ENCODE measurements at places on chromosomes 12 and 14.
A peak's percentile ranks its signal among the peaks of the same experiment; 100 is the strongest.

DNA sequence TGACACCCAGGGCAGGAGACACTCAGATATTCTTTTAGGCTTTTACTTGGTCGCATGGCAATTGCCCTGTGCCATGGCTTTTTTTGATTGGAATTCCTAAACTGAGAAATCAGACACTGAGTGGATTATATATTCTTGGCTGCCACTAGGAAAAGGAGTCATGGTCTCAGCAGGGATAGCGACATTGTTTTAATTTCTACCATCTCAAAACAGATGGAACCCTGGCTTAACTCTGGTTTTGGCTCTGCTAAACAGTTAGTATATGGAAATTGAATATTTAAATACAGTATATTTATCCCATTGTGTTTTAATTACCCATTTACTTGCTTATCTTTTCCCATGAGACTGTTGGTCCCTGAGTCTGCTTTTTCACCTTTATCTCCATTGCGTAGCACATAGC is 84.0 kb downstream of the DACT1 start:
- no peak for DNase-seq

GRCh38 chr12:10175846-10176636 is 2.8 kb upstream of the TMEM52B start:
- DNase-seq, result no peak

DNA sequence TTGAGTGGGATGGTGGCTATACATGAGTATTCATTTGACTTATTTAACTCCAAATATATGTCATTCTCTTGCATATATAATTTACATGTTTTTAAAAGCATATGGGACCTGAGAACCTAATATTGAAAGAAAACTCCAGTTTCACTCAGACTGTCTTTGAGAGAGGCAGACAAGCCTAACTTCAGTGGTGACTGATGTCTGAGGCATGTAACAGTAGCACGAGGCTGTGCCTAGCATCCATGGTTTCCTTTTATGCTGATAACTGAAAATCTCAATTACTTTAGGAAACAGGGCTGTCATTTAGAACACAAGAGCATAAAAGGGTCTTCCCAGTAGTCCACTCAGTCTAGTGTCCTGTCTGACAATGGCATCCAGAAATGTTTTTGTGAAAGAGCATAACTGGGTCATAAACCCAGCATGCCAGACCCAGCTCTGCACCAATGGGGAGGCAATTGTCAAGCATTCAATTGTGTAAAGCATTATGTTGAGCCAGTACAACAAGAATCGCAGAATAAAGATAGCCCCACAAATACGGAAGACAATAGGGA is 24.3 kb downstream of the MAPK1IP1L start:
- no peak for DNase-seq

- no peak for DNase-seq
These were observed 2.1 kb downstream of the SUSD6 start for GRCh38 chr14:69613312-69614073.

DNA sequence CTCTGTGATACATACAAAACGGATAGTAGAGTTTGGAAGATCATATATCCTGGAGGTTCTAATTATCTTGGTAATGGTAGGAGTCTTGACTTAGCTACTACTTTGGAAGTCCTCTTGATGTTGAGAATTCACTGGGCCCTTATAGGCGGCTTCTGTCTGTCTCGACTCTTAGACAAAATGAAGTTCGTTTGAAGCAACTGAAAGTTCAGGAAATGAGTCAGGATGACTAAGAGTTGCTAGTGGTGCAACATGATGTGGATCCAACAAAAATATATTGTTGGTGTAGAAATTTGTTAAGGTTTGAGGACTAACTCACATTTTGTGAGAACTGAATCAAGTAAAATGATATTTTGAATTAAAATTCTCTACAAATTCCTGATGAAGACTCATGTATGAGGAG is 272.7 kb downstream of the AEBP2 start:
- no peak for DNase-seq

- DNase-seq, result no peak
These were observed 43.4 kb downstream of the RIN3 start for GRCh38 chr14:92556863-92557543.

- DNase-seq, result no peak
These were observed 33.3 kb downstream of the KCTD10 start for GRCh38 chr12:109443794-109444193.

GRCh38 chr14:88351966-88352691 is 29.1 kb upstream of the KCNK10 start:
- DNase-seq, result no peak

DNA sequence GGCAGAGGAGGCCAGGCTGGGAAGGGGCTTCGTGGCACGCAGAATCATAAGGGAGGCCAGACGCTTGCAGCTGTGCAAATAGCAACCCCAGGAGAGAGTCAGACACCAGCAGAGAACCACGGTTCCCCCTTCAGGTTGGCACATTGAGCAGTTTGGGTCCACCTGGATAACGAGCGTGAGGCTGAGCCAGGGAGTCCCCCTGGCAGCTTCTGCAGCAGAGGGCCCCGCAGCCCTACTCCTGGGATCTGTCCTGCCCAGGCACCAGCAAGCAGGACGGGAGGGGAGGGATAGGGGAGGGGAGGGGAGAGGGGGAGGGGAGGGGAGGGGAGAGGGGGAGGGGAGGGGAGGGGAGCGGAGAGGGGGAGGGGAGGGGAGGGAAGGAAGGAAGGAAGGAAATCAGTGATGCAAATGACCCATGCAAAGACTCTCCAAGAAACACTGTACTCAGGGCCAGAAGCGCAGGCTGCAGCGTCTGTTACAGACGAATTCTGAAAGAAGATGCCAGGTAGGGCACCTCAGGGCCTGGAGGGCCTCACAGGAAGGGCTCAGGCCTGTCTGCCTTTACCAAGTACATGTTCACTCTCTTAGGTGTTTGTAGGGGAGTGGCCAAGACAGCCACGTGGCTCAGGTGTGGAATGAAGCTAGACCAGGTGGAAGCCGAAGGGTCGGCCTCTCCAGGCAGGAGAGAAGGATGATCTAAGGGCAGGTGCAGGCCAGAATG is 32.3 kb upstream of the MMP17 start:
- no peak for DNase-seq

DNA sequence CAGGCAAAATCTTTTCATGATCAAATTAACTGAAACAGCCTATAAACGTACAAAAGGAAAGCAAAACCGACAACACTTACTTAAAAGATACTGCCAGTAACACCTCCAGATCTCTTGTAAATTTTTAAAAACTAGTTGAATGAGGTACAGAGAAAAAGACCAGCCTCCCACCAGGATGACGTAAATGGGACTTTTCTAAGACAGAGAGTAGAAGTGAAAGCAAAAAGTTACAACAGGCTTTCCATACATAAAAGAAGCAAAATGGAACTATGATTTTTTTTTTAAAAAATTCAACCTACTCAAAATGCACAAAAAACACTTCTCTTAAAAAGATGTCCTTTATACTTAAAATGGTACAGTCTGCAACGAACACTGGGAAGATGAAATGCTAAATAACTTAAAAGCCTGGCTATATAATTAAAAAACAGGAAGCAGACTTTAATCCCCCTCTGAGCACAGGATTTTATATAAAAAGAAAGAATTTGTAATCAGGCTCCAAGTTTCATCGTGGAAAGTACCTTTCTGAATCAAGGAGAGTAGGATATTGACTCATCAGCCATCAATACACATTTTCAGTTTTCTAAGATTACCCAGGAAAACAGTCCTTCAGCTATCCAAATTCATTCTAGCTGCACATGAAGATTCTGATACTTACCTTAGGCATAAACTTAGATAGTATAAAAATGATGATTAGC is 14.2 kb upstream of the MYO1A start:
- DNase-seq, result no peak

DNA sequence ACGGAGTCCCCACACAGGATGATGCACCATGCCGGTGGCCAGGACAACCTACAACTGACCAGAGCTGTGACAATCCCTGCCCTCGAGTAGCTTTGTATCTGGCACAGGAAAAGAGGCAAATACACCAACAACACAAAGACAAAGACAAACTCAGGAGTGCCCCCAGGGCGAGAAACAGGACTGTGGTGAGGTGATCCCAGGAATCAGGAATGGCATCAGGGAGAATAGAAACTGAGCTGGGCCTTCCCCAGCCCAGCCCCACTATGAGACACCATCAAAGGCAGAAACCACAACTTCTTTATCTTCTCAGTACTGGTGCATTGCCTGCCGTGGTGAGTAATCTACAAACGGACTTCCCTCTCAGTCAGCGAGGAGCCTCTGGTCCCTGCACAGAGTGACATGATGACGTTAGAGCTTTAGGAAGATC is 157.7 kb downstream of the TTC7B start:
- no peak for DNase-seq

DNA sequence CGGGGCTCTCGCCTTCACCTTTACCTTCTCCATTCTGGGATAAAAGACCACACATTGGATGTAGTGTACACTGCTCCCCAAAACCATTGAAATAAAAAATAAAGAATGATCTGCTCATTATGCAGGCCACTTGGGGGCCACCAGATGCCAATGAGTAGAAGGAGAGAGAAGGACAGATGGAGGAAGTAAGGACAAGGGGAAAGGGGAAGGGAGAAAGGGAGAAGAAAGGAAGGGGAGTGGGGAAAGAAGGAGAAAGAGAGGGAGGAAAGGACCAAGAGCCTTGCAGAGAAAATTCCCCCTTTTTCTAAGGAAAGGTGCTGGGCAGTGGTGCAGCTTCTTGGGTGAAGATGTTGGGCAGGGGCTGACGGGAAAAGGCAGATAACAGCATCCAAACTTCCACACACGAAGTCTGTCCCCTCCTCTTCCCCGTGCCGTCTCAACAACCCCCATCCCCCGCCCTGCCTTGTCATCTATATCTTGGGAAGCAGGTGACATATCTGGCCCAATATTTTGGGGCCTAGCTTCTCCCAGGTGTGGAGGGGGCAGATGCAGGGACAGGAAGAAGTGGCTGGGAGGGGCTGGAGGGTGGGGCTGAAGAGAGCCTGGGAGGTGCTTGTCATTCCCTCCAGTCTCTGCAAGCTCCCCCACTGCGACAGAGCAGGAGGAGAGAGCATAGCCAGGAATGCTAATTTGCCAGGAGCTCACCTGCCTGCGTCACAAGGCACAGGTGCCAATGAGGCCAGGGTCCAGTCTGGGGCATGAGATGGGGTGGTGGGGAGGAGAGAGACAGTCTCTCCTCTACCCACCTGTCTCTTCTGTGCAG is 107.5 kb downstream of the SINHCAF start:
- no peak for DNase-seq

GRCh38 chr14:71534506-71534905 is 397.7 kb upstream of the RGS6 start:
- DNase-seq, result no peak

- DNase-seq, result peak; percentile 32
These were observed at the start of gene IGFBP6 for GRCh38 chr12:53097564-53098353. Gene IGFBP6, plus strand, starts transcription at chr12:53097667. Its CDS starts 51 bp downstream, at chr12:53097718.

DNA sequence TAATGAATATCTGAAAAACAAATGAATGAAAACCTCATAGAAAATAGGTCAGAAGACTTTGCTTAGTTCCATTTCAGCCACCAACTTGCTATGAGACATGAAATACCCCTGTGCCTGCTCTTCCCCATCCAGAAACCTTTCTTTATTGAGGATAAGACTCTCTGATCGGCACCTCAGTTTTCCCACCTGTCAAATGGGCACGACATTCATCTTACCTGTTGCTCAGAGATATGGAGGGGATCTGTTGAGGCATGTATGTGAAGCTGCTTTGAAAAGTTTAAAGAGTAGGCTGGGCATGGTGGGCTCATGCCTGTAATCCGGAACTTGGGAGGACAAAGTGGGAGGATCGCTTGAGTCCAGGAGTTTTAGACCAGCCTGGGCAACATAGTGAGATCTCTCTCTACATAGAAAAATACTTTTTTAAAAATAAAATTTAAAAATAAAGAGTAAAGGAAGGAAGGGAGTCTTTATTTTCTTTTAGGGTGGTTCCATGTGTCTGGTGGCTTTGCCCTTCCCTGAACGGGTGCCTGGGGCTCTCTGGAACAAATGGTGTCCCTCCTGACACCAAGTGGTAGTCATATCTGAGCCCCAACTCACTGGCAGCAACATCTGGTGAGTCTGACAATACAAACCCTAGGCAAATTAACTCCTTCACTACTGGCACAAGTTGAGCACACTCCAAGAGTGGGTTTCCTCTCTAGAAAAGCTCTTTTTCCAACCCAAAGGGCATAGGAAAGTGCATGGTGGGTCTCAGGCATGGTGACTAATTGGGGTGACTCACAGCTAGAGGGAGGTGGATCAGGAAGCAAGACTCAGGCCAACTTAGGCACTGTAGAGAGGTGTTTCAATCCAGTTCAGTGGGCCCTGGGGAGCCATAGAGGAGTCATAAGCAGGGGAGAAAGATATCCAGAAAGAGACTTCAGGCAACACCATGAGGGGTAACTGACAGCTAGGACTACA is 42.1 kb downstream of the MAP1LC3B2 start:
- DNase-seq, result no peak

DNA sequence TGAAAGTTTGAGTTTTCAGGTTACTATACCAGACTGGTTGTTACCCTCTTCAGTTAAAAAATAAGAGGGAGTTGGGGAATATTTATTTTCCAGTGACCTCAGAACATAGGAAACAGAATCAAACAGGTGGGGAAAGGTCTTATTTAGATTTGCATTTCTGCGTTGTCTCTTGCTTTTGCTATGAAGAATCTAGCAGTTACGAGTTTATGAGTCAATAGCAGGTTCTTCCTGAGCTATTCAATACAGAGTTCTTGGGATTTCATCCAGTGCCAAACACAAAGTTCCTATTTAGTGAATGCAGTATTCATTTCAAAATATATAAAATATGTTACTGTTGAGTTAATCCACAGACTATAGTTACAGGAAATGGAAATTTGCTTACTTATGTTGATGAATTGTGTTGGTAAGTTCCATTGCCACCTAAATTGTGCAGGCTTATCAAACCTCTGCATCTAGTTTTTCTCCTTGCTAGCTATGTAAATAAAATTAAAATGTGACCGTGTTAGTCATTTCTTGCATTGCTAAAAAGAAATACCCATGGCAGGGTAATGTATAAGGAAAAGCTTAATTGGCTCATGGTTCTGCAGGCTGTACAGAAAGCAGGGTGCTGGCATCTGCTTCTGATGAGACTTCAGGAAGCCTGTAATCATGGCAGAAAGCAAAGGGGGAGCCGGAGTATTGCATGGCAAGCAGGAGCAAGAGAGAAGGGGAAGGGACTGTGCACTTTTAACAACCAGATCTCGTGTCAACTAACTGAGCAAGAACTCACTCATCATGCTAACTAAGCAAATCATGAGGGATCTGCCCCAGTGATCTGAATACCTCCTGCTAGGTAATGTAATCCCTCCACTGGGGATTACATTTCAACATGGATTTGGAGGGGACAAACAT is 110.2 kb downstream of the KTN1 start:
- DNase-seq, result no peak

DNA sequence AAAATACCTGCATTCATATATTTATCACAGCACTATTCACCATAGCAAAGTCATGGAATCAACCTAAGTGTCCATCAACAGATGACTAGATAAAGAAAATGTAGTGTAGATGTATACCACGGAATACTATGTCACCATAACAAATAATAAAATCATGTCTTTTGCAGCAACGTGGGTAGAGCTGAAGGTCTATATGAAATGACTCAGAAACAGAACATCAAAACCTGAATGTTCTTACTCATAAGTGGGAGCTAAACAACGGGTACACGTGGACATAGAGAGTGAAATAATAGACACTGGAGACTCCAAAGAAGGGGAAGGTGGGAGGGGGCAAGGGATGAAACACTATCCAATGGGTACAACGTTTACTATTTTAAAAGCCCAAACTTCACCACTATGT is 37.9 kb downstream of the SLC38A1 start:
- DNase-seq, result no peak

GRCh38 chr14:51889851-51890250 is 29.4 kb downstream of the GNG2 start:
- DNase-seq, result no peak
